ENCODE measurements at places on chromosomes 1 and 21. TPM values are rescaled to one million over a fixed set of nuclear protein-coding genes. Genes with fewer than 3 reads are reported as not detected.

GRCh38 chr1:206050655-206051235 lies 2.2 kb upstream of the RHEX start:
- peak; percentile 81 for DNase-seq

- DNase-seq = no peak
Measured at GRCh38 chr1:16125088-16125470, 30.8 kb downstream of the EPHA2 start.

GRCh38 chr1:56301791-56302190 lies 277.6 kb downstream of the PLPP3 start:
- no peak for DNase-seq

Gene DNALI1
- total RNA-seq = not detected

Measured in activated CD8-positive, alpha-beta T cell treated with anti-CD3 and anti-CD28 coated beads for 36 hours (primary cell).